ENCODE measurements at places on chromosomes 2 and 18. TPM values are rescaled to one million over a fixed set of nuclear protein-coding genes. Genes with fewer than 3 reads are reported as not detected.

WDR43 gene
- total RNA-seq: 43.1 TPM

INO80C gene
- 10.4 TPM for total RNA-seq

MROH2A gene
- total RNA-seq: not detected

MAT2A gene
- total RNA-seq: 104 TPM

MTERF4 gene
- total RNA-seq: 36.7 TPM

LHCGR gene
- not detected for total RNA-seq

IL1RN gene
- total RNA-seq: 23.1 TPM

ICOS gene
- 0.17 TPM for total RNA-seq

VSNL1 gene
- total RNA-seq: 6.3 TPM

TNFAIP6 gene
- 0.17 TPM for total RNA-seq

CLHC1 gene
- total RNA-seq: 3.8 TPM

ONECUT2 gene
- total RNA-seq: 5.7 TPM

TM4SF20 gene
- not detected for total RNA-seq

PPP1R7 gene
- 18.0 TPM for total RNA-seq

CBLN2 gene
- total RNA-seq: 0.42 TPM

PLGLB2 gene
- 103 TPM for total RNA-seq

POTEJ gene
- not detected for total RNA-seq

KCNS3 gene
- 2.8 TPM for total RNA-seq

BCL2 gene
- 2.1 TPM for total RNA-seq

ZNF513 gene
- 9.3 TPM for total RNA-seq

ANKRD30B gene
- not detected for total RNA-seq

POMC gene
- total RNA-seq: 7.8 TPM

SERPINB4 gene
- total RNA-seq: not detected

XIRP2 gene
- total RNA-seq: under 0.01 TPM

CENPA gene
- 14.4 TPM for total RNA-seq

INHA gene
- 0.14 TPM for total RNA-seq

DUSP2 gene
- 2.8 TPM for total RNA-seq

LAMA3 gene
- 0.28 TPM for total RNA-seq

SERPINB11 gene
- not detected for total RNA-seq

MEX3C gene
- 12.4 TPM for total RNA-seq

PRSS56 gene
- total RNA-seq: not detected

OTOF gene
- 0.28 TPM for total RNA-seq

ZNF804A gene
- 0.37 TPM for total RNA-seq

SAG gene
- not detected for total RNA-seq

CNDP1 gene
- 8.2 TPM for total RNA-seq

DPYSL5 gene
- not detected for total RNA-seq

CXCR1 gene
- total RNA-seq: 0.33 TPM

L3MBTL4 gene
- 5.5 TPM for total RNA-seq

TRABD2A gene
- 10.3 TPM for total RNA-seq

GNLY gene
- total RNA-seq: 0.75 TPM

TUBA4B gene
- total RNA-seq: 0.08 TPM

SERPINB12 gene
- not detected for total RNA-seq

GALNT5 gene
- under 0.01 TPM for total RNA-seq

AAK1 gene
- 13.7 TPM for total RNA-seq

Data from liver (tissue), 10 donors.